CD4-positive, alpha-beta T cell (primary cell): ENCODE measurements at places on chromosomes 2 and 18.

DNA sequence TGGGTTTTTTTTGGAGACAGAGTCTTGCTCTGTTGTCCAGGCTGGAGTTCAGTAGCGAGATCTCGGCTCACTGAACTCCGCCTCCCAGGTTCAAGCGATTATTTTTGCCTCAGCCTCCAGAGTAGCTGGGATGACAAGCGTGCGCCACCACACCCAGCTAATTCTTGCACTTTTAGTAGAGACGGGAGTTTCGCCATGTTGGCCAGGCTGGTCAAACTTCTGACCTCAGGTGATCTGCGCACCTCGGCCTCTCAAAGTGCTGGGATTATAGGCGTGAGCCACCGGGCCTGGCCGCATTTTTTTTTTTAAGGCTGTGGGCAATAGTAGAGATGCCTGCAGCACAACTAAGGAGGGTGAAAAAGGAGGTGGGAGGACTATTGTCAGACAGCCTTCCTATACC is 41.7 kb upstream of the ZNF532 start:
- DNase-seq = no peak

GRCh38 chr18:9841752-9842151 is 44.0 kb upstream of the TXNDC2 start:
- DNase-seq = no peak

DNA sequence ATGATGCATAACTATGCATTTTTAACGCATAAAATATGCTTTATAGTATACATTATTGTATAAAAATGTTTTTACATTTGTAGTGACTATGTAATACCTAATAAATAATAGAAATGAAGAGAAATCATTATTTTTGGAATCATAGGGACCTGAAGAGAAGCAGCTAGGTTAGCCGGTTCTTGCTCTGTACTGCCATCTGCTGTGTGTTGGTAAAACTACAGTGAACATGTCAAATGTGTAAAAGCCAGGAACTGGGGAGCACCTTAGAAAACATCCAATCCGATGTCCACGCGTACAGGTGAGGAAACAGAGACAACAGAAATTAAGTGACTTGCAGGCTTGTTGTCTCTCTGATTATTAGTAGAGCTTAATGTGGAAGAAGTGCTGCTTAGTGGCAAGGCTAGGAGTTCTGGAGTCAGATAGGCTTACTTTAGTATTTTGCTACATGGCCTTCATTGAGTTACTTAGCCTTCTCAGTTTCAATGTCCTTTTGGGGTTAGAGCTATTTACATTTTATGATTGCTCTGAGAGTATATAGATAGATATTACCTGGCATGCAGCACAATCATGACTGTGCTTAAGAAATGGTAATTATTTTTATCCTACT is 386.5 kb downstream of the DLGAP1 start:
- DNase-seq = peak; percentile 43

DNA sequence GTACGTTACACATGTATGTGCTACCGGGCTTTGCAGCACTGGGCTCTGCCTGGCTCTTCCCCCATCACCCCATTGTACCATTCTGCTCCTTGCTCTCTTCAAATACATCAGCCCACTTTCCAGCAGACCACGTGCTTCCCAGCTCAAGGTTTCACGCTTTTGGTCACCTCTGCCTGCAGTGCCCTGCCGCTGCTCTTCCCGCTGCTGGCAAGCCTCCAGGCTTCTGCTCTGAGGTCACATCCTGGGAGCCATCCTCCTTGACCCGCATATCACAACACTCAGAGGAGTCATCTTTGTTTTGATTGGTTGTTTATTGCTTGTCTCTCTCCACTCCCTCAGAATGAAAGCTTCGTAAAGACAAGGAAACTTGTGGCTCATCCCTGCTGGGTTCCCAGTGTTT is 34.1 kb downstream of the KIF5C start:
- no peak for DNase-seq

DNA sequence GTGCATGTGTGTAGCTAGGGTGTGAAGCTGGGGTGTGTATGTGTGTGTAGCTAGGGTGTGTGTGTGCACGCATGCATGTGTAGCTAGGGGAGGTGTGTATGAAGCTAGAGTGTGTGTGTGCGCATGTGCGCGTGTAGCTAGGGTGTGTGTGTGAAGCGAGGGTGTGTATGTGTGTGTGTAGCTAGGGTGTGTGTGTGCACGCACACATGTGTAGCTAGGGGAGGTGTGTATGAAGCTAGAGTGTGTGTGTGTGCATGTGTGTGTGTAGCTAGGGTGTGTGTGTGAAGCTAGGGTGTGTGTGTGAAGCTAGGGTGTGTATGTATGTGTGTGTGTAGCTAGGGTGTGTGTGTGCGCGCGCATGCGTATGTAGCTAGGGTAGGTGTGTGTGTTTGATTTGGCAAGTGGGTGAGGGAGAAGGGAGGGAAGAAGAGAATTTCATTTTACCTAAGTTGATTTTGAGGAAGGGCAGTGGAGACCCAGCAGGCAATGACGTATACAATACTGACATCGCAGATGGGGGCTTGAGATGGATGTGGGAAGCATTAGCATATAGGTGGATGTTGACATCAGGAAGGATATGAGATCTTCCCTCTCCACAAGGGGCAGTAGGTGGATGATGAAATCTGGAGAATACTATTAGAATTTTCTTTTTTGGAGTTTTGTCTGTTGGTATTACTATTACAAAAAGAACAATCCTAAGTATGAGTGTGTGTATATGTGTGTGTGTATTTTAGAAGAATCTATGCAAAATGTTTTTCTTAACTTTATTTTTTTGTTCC is 70.7 kb downstream of the PRELID3A start:
- DNase-seq = no peak

GRCh38 chr2:102915128-102915527 is 153.3 kb downstream of the TMEM182 start:
- DNase-seq = no peak

- DNase-seq = no peak
These were observed 3.0 kb downstream of the ACTR1B start for GRCh38 chr2:97660775-97661389.

DNA sequence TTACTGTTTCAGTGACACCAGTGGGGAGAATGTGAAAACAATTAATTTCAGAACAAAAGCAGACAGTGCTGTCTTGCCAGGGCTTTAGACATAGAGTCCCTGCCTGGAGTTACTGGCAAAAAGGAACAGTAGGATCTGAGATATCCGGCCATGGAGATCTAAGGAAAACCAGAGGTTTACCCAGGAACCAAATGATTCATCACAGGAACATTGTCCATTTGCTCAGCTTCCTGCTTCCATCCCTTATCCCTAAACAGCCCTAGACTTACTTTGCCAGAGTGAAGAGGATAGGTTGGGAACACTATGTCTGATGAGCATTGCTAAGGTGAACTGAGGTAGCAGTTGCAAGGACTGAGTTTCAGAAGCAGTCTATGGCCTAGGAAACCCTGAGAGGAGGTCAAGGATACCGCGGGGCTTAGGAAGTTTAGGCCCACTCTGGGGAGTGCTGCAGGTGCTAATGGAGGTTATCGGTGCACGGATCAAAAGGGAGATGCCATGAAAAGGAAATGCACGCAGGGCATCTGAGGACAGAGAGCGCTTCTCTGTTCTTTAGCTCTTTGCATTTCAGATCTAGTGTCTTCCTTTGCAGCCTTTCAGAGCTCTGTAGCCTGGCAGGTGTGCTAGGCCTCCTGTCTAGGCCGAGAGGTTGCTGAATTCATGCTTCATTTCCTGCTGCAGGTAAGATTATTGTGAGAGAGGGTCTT is 223.9 kb downstream of the CDCA7 start:
- no peak for DNase-seq

DNA sequence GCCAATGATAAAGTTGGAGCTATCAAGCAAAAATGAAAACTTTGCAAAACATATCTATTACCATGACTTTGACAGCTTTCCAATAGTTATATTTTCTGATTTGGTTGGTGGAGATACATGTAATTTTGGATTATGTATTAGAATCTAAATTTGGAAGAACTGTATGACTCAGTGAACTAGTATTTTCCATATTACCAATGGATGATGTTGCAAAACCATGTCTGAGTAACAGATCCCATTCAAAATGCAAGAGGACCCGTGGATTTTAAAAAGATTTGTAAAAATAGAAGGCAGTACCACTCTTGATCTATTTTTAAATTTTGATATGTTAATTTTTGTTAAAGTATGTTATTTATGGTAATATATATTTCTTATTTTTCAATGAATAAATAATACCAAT is 83.0 kb downstream of the TAF4B start:
- no peak for DNase-seq

DNA sequence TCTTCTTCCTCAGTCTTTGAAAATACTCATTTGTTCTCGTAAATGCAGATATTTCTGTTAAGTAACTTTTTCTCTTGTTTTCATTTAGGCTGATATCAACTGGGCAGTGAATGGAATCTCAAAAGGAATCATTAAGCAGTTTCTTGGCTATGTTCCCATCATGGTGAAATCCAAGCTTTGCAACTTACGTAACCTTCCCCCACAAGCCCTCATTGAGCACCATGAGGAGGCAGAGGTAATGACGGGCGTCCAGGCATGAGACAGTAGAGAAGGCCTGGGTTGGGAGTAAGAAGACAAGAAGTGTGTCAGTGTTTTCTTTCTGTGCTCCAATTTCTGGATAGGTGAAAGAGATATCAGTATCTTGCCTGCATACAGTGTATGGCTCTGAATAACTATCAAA is 5.1 kb downstream of the POLR1B start:
- DNase-seq = no peak

DNA sequence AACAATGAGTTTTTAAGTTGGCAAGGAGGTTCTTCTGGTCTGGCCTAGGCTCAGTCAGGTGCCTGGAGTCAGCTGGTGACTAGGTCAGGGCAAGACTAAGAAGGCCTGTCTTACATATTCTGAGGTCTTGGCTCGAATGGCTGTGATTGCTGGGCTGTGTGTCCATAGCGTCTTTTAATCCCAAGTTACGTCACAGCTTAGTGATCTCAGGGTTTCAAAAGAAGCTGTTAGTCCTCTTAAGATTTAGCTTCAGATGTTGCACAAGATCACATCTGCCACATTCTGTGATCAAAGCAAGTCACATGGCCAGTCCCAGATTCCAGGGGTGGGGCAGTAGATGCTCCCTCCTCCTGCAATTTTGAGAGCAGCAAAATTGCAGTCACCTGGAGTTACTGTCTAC is 61.3 kb downstream of the PKP4 start:
- DNase-seq = no peak

GRCh38 chr2:21431078-21431477 is 307.3 kb downstream of the TDRD15 start:
- DNase-seq = no peak

DNA sequence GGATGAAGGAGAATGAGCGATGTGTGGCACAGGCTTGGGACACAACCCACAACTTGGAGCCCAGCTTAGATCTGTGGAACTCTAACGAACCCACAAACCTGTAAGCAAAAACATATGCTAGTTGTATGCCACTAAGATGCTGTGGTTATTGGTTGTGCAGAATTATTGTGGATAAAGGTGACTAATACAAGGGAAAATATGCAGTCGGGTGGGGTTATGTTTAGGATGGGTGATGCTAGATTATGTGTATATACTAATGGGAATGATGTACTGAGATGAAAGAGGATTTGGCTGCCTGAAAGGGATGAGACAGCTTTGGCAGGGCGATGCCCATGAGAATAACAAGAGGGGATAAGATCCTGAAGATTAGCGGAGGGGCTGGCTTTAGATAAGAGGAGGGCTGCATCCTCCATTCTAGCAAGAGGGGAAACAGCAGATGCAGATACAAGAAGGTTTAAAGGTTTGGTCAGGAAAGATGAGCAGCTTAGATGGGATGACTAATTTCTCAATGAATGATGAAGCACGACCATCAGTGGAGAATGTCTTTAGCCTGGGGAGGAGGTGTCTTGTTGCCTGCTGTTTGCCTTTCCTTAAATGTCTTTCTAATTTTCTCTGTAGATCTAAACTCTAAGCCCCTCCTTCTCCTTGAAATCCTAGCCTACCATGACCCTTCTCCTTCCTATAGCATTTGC is 49.6 kb downstream of the GALNT14 start:
- DNase-seq = no peak

DNA sequence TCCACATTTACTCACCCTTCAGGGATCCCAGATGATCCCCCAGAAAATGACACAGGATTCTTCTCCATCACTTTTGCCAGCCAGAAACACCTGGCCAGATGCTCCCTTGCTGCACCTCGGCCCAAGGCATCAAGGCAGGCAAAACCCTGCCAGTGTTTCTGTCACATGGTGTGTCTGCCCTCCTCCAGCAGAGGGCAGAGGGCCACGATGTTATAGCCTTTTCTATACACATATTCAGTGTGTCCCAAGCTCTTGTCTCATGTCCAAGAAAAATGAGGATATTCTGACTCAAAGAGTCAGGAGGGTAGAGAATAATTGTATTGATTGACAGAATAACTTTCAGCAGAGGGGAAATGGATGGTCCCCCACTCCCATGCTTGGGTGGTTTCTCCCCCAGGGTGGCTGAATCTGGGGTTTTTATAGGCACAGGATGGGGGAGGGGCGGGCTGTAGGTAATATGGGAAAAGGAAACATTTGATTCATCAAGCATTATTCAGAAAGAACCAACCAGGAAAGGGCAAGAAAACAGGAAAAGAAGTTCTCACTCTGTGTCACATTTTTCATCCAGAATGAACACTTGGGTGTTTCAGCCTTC is 933.9 kb downstream of the TRIB2 start:
- no peak for DNase-seq

DNA sequence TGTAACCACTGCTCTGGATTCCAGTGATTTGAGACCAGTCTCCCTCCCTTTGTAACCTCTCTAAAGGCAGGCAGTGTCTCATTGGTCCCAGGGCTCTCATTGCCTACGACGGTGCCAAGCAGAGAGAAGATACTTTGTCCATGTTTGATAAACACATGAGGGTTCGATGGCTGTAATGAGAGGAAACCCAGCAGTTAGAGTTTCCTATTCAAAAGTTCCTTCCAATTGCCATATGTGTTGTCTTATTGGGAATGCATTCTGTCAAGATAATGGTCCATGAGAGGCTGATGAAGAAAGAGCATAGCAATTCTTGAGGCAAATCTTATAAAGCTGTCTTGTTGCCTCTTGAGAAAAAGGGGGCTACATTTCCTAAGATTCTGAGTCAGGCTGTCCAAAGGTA is 292.5 kb downstream of the LRRTM1 start:
- no peak for DNase-seq

GRCh38 chr2:196592331-196592910 is 47.1 kb upstream of the CCDC150 start:
- no peak for DNase-seq
